Substantia nigra (tissue), 51 donors: ENCODE measurements at places on chromosomes 1 and 21.

- no peak for DNase-seq
These were observed 34.5 kb downstream of the NTNG1 start for GRCh38 chr1:107175102-107175909.

DNA sequence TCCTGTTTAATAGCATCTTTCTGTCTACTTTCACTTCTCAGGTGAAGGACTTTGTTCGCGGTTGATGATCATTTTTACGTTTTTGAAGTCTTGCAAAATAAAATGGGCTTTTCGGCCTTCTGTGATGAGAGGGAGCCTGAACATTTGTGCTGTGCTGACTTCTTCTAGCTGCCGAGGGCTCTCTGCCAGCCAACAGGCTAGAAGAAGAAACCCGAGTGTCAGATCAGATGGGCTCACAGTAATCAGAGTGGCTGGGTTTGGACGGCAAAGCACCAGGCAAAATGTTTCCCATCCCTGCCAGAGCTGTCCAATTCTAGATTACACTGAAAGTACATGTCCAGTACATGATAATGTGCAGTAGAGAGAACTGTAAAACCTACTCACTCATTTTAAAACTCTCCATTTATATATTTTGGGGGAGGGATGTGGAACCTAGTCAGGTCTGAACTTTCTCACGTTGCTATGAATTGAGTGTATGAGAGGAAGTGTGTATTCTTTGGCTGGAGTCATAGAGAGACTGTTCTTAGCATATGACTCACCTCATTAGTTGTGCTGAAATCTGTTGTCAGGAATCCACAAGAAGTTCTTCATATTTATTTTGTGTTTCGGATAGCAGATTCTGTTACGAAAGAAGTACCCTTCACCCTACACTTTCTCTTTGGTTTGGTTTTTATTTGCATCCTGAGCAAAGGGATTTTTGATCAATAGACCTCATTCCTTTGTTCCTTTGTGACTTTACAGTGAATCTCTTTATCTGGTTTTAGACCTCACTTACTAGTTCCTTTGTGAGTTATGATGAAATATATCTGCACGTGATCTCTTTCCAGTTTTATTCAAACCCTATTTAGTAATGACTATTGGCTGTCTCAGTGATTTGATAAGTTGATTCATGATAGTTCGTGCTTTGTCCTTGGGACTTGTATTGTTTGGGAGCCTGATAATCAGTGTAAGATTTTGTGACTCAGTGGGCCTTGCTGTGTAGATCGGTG is 4.8 kb downstream of the ATP1A1 start:
- DNase-seq, result peak; percentile 36

DNA sequence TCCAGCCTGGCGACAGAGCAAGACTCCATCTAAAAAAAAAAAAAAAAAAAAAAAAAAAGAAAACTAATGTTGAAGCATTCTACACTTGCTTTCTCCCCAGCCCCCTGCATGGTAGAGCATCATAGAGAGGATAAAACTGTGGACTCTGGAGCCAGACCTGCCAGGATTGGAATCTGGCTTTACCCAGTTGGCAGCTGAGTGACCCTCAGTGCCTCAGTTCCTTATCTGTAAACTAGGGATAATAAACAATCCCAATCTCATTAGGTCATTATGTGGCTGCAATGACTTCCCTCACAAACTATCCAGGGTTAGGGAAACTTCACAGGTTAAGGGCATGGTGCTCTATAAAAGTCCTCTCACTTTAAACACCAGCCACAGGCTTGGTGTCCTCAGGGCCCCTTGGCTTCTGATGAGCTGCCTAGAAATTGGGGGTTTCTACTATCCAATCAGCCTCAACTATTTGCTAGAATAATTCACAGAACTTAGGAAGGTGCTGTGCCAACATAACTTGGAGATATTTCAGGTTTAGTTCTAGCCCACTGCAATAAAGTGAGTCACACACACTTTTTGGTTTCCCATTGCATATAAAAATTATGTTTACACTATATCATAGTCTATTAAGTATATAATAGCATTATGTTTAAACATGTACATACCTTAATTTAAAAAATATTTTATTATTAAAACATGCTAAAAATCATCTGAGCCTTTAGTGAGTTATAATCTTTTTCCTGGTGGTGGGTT is 180.5 kb upstream of the B3GALT2 start:
- no peak for DNase-seq

GRCh38 chr1:98761219-98761865 is 99.8 kb downstream of the SNX7 start:
- DNase-seq, result no peak

DNA sequence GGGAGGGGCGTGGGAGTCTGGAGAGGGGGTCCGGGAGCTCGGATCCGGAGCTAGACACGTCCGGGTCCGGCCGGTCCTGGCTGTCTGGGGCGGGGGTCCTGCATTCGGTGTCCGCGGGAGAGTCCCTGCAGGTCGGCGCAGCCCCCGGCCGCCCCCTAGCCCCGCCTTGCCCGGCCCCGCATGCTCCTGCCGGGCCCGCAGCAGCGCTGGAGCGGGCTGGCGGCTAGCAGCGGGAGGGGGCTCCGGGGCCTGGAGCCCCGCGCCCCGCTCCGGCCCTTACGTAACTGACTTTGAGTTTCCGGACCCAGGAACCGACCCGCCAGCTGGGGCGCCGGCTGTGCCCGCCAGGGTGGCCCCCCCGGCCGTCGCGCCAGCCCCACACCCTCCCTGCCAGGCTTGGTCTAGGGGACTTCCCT is 26.9 kb upstream of the EPB41 start:
- DNase-seq, result no peak

- DNase-seq, result no peak
These were observed 6.8 kb upstream of the SLAMF1 start for GRCh38 chr1:160653620-160654016.
